ENCODE measurements at places on chromosomes 7 and 10. TPM values are rescaled to one million over a fixed set of nuclear protein-coding genes. Genes with fewer than 3 reads are reported as not detected.

Gene BTBD16
- total RNA-seq: not detected

Gene C7orf57
- 0.79 TPM for total RNA-seq

Gene EN2
- 2.2 TPM for total RNA-seq

Gene TYW1B
- total RNA-seq: 0.61 TPM

Gene CHN2
- 40.5 TPM for total RNA-seq

Gene IGFBP1
- not detected for total RNA-seq

Gene RASA4B
- 1.1 TPM for total RNA-seq

Gene SFTPD
- total RNA-seq: not detected

Gene OR2A5
- under 0.01 TPM for total RNA-seq

Gene MLXIPL
- 0.03 TPM for total RNA-seq

Gene GAD2
- not detected for total RNA-seq

Gene MRPL43
- total RNA-seq: 46.3 TPM

Gene BMPER
- 0.05 TPM for total RNA-seq

Gene SLC35G1
- total RNA-seq: 9.7 TPM

Gene SLC37A3
- 77.6 TPM for total RNA-seq

Gene ARHGAP21
- 55.4 TPM for total RNA-seq

Gene BHLHA15
- not detected for total RNA-seq

Gene SUGCT
- 14.6 TPM for total RNA-seq

Gene OGDHL
- 16.3 TPM for total RNA-seq

Gene PDLIM1
- 3.8 TPM for total RNA-seq

Gene UCN3
- not detected for total RNA-seq

Gene SLC25A13
- 196 TPM for total RNA-seq

Gene THAP5
- 50.3 TPM for total RNA-seq

Gene SGPL1
- 27.4 TPM for total RNA-seq

Gene LLCFC1
- not detected for total RNA-seq

Gene LRGUK
- total RNA-seq: 9.9 TPM

Gene GIMAP6
- not detected for total RNA-seq

Gene MCU
- total RNA-seq: 11.1 TPM

Gene PRKRIP1
- 25.9 TPM for total RNA-seq

Gene ACTR3C
- total RNA-seq: not detected

Gene ZNF736
- 0.74 TPM for total RNA-seq

Gene BBS9
- total RNA-seq: 20.9 TPM

Gene ABCA13
- total RNA-seq: 4.1 TPM

Gene TMEM140
- total RNA-seq: 18.3 TPM

Gene CSGALNACT2
- total RNA-seq: 3.9 TPM

Gene CYP2C19
- not detected for total RNA-seq

Gene CALML3
- not detected for total RNA-seq

Gene GIGYF1
- 22.1 TPM for total RNA-seq

Gene CCDC3
- 0.19 TPM for total RNA-seq

Gene KCNH2
- total RNA-seq: 0.05 TPM

Gene LRRC4
- not detected for total RNA-seq

Gene MMD2
- not detected for total RNA-seq

Gene TES
- total RNA-seq: 40.5 TPM

Measured in SK-MEL-5 (cell line).